ENCODE measurements at places on chromosomes 11 and 22.

- no peak for DNase-seq
Measured at GRCh38 chr11:114440971-114441763, 1.9 kb downstream of the REXO2 start.

- no peak for DNase-seq
Measured at GRCh38 chr22:20213833-20214708, 54.0 kb downstream of the RTN4R start.

DNA sequence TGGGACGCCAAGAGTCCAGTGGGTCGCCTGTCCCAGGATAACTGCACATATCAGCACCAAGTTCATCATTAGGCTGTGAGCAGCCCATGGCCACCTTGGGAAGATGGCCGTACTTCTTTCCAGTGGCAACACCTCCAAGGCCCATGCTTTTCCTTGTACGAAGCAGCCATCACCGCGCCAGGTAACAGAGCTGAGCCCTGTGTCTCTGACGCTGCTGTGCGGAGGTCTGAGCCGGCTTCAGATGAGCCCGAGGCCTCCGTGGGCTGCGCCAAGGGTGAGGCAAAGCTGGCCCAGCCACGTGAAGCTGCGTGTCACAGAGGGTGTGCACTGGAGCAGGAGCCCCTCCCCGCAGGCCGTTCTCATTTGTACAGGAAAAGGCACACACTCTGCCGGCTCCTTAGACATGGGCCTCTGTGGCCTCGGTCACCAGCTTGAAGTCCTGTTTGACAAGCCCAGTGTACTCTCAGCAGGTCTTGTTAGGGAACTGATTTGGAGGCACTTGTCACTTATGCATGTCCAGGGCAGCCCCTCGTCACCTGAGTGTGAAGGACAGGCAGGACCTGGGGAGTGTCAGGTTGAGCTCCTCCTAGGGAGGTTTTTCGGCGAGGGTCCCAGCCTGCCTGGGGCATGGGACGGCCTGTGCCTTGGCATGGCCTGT is 401.5 kb downstream of the TBC1D22A start:
- no peak for DNase-seq

DNA sequence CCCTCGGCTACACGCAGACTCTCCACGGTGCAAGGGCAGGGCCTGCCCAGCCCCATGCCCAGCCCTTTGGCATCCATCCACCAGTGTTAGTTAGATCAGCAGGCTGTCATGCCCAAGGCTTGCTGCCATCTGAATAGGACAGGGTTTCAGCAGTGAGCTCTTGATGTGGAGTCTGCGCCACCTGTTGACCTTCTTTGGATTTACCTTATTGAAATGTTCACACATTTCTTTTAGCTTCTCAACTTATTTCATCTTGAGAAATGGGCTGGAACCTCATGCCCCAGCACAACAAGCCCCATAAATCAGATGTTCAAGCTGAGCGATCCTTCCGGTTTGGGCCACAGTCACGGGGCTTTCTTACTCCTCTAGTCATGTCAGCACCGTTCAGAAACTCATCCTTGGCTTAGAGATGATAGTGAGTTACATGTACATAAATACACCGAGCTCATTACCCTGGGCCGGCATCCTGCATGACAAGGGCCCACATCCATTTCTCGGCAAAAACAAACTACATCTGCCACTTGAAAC is 61.7 kb downstream of the PARVB start:
- DNase-seq: peak; percentile 15

DNA sequence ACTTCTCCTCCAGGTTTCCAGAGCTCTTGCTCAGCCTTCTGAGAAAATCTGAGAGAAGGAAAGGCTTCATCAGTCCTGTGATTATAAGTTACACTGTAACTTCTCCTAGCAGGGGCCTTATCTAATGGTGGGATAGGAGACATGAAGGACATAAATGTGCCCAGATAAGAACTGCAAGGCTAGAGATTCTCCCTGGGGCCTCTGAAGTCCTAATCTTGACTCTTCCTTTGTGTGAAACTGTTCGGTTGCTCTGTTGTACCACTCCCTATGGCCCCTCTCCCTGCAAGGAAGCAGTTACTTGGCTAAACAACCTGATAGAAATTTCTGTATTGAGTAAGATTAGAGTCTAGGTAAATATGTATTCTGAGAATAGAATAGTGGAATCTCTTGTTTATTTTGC is 780.9 kb downstream of the ETS1 start:
- DNase-seq: no peak

GRCh38 chr11:79423736-79424135 is 17.1 kb downstream of the TENM4 start:
- DNase-seq: no peak

DNA sequence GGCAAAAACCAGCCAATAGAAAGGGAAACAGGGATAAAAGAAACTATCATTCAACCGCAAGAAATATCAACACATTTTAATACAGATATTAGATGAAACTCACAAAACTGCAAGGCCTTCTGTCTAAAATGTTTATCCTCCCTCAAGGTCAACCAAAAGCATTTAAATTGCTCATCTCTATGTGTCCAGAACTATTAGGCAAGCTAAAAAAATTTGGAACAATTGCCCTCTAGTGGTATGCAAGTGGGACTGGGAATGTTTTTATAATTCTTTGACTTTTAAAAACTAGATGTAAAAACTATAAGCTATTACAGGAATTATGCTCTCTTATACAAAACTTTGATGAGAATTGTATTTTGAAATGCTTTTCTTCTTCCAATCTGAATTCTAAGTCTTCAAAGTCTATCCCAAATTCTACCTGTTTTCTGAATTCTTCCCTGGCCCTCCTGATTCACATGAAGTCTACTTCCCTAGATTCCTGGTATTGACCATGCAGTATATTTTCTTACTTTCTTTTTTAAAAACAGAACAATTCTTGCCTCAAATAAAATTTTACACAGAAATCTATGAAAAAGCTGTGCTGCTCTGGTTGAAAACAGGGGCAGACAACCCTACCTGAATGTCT is 4.9 kb downstream of the CWC15 start:
- DNase-seq: no peak

- no peak for DNase-seq
Measured at GRCh38 chr11:2775083-2775625, 75.4 kb upstream of the KCNQ1OT1 start.

GRCh38 chr22:36565686-36566085 is 36.7 kb upstream of the EIF3D start:
- DNase-seq: no peak

DNA sequence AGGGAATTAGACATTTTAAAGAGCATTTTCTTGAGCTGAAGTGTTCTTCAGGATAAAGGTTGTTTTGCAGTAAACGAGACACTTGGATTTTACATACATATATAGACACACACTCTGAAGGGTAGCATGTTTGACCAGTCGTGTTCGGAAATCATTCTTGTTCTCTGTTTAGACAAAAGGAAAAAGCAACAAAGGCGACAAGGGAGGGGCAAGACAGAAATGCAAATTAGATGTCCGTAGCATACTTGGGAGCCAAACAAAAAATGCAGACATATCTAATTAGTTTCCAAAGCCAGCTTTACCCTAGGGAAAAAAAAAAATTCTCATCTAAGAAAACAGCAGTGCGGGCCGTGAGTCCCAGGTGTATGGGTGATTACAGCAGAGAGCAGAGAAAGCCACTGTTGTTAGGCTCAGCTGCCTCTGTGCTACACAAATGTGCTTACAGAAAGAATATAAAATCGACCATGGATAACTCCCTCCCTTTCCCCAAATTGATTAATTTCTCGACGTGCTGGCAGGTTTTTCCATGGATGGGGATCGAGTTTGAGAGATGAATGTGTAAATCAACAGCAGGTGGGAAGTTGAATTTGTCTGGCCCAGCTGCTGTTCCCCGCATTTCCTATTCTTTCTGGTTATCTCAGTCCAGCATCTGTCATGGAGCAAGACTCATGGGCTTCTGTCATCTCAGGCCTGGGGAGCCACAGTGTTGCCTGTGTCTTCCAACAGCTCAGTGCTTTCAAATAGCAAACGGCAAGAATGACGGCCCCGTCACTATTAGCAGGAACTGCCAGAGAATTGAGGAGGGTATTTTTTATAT is 176.5 kb upstream of the TTC12 start:
- DNase-seq: no peak

GRCh38 chr11:131792243-131792642 is 421.8 kb downstream of the NTM start:
- DNase-seq: no peak

DNA sequence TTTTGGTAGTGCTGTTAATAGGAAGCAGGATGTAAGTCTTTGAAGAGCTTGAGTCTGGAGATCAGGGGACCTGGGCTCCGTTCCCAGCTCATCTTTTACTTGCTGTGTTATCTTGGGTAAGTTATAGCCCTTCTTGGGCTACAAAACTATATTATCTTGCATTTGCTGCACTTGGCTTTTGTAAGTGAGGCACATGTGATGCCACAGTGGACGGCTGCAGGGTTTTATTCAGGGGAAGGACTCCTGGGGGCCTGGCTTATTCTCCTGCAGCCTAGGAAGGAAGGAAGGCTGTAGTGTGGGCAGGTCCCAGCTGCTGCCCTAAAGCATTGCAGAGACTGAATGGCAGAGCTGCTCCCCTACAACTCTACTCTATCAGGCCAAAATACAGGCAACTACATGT is 6.4 kb downstream of the CD82 start:
- no peak for DNase-seq

GRCh38 chr22:36379593-36380361 is 8.0 kb downstream of the MYH9 start:
- DNase-seq: no peak

DNA sequence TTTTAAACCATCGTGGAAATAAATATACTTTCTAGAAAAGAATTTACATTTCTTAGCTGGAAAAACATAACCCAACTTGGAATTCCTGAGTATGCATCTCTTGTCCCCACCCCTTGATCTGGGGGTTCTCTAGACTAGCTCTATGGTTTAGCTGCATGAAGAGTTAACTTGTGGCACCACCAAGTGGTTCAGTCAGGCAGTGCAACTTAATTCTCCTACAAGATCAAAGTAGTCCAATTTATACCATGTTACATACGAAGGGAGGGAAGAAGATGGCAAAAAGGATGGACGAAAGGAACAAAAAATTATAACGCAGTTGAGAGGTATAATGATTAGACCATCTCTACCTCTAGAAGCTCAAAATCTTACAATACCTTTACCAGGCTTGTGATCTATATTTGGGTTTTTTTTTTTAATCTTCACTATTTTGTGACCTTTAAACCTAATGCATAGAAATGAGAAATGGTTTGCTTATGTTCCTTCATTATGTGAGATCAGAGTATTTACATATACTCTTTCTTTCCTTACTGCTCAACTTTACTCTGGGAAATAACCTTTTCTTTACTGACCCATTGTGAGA is 28.5 kb upstream of the ALKBH3 start:
- DNase-seq: peak; percentile 40

DNA sequence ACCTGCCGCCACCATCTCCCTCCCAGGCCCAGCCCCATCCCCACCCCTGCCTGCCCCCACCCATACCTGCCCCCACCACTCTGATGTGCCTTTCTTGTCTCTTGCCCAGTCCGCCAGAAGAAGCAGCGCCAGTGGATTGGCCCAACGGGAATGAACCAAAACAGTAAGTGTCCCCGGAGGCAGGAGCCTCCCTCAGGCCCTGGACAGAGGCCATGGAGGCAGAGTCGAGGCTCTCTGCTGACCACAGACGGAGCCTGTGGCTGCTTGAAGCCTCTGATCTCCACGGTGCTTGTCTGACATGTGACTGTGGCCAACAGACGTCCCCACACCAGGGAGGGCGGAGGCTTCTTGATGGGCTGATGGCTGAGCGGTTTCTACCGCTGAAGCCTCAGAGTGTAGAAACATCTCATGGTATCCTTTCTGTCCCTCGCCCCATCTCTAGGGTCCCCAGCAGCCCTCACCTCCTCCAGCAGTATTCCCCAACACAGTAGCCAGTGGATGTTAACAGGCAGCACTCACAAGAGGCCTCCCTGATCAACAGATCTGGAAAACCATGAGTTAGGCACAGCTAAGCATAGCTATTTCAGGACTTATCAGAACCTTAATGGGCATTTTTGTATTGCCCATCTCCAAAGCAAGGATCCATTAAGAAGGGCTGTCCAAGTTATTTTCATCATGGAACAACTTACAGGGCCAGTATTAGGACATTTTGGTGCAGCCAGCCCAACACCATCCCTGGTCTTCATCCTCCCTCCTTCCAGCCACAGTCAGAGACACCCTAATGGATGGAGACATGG is 21.7 kb downstream of the CD5 start:
- DNase-seq: no peak

DNA sequence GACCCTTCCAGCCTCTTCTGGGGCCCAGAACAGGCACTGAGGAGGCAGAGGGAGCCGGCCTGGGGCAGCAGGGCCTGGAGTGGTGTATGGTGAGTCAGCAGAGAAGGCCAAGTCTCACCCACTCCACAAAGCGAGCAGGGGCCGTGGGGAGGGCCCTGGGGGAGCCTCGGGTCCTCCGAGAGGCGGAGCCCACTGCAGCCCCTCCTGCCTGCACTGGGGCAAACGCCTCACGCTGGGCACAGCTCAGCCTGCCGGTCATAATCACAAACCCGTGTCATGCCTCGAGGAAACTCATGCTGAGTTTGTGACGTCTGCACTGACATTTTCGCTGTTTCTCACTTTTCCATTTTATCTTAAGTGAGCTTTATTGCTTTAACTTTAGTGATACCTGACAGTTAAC is 38.4 kb downstream of the TOLLIP start:
- DNase-seq: no peak

DNA sequence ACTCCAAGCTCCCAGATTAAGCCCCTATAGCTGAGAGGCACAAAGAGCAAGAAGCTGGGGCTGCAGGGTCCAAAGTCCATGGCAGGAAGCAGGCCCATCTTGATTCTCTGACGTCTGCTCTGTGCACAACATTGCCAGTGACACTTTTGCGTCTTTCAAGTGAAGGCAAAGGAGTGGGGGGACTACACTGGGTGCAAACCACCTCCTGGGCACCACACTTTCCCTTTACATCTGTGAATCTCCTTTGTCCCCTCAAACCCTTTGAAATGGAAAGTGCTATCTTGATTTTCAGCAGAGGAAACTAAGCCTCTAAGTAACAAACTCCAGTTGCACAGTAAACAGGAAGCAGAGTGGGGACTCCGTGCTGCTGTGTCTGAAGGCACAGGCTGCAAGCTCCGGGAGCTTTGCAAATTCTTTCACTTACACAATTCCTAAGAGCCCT is 428.0 kb downstream of the LARGE1 start:
- DNase-seq: no peak

DNA sequence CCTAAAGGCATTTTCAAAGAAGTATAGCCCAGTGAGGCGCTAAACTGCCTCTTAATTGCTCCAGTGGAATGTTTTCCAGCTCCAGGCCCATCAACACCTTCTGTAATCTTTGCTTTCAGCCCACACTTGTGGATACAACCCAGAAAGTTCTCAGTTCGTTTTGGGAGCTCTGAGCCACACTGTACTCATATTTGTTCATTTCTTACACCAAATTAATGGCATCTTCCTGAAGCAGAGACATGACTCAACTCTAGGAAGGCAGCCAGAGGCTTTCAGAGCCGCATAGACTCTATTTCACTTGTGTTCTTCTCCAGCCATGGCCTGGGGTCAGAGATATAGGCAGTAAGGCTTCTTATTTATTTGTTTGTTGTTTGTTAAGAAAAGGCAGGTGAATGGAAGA is 175.5 kb upstream of the NCAM1 start:
- DNase-seq: no peak

- no peak for DNase-seq
Measured at GRCh38 chr22:36790648-36791047, 14.7 kb upstream of the IFT27 start.

All from urinary bladder (tissue), 4 donors.